ENCODE measurements at places on chromosomes 5 and 9. TPM values are rescaled to one million over a fixed set of nuclear protein-coding genes. Genes with fewer than 3 reads are reported as not detected.

- DNase-seq: no peak
These were observed 51.4 kb downstream of the COL23A1 start for GRCh38 chr5:178538741-178539229.

- DNase-seq: no peak
These were observed 22.4 kb upstream of the DIRAS2 start for GRCh38 chr9:90665072-90665471.

DNA sequence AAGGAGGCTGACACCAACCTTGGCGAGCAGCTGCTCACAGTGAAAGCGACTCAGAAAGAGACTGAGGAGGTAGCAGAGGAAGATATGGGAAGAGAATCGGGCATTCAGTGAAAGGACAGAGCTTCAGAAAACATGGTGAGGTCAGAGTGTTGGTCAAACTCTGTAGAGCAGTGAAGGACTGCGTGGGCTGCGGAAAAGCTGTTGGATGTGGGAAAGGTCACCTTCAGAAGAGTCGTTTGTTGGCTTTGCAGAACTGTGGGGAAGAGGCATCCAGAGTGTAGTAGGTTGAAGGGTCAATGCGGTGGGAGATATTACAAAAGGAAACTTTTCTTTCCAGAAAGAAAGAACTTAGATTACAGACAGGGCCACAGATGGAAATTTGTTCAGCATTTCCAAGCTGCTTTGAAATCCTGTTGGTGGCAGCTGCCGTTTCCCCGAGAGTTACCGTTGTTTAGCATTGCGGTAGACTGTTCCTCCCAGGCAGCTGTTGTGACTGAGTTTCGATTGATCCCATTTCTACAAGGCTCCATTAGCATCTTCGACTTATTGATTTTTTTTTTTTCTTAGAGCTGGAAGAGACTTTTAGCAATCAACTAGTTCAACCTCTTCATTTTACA is 58.3 kb upstream of the AFAP1L1 start:
- DNase-seq: no peak

DNA sequence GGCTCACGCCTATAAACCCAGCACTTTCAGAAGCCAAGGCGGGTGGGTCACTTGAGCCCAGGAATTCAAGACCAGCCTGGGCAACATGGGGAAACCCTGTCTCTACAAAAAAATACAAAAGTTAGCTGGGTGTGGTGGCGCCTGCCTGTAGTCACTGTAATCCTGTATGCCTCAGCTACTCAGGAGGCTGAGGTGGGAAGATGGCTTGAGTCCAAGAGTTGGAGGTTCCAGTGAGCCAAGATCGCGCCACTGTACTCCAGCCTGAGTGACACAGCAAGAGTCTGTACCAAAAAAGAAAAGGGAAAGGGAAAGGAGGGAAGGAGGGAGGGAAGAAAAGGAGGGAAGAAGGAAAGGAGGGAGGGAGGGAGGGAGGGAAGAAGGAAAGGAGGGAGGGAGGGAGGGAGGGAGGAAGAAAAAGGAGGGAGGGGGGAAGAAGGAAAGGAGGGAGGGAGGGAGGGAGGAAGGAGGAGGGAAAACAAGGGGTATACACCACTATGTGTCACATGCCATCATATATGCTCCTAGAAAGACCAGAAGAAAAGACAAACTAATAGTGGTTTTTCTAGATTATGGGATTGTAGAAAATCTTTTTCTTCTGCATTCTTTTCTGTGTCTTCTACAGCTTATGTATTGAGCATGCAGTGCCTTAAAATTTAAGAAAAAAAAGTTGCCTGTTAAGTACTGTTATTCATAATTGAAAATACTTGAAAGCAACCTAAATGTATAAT is 240.1 kb downstream of the DENND1A start:
- no peak for DNase-seq

DNA sequence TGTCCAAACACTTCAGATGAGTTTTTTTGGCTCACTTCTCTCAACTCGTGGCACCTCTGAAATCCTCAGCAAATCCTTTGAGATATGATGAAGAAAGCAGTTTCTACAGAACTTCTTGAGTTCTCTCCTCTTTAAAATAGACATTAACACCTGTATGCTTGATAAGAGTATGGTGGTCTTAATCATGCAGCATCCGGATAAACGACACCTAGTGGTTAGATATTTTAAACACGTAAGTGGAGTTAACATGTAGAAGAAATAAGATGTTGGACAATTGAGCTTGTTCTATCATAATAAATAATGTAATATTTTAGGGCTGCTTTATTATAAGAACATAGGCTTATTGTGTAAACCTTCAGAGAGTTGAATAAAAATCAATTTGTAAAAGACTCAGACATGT is 324.8 kb downstream of the CYLC2 start:
- no peak for DNase-seq

GRCh38 chr9:110104261-110104809 is 103.6 kb downstream of the C9orf152 start:
- no peak for DNase-seq

DNA sequence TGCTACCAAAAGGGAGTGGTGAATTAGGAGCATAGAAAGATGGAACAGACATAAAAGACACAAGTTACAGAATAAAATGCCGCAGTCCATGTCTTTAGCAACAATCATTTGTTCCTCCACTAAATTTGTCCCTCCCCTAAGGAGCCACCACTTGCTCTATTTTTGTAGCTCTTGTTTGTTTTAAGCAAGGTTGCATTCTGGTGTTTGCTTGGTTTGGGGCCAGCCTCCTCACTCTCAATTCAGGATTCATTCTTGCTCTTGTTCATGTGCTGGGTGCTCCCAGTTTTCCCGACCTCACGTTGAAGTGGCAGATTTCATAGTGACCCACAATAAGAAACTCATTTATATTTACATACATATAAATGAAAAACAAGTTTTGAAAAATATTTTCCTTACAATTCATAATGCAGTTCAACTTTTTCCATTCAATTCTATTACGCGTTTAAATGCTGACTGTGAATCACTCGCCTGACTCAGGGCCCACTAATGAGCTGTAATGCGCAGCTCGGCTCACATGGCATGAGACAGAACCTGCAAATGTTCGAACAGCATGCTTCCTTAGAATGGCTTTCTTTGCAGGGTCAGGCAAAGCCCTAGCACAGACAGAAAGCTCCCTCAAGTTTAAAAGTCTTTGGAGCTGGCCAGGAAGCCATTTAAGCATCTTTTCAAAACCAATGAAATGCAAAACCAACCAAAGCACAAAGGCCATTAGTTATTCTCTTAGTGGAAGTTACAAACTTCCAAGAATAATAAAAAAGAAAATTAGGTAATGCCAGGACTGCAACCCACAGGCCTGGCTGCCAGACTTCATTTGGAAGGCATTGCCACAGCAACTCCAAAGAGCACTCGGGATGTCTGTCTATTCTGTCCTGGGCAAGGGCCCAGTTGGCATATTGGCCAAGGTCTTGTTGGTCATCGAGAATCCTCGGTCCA is 41.7 kb downstream of the RETREG1 start:
- no peak for DNase-seq

- no peak for DNase-seq
These were observed 177.9 kb downstream of the COX7C start for GRCh38 chr5:86795659-86796058.

GRCh38 chr5:84306601-84307000 is 78.1 kb downstream of the EDIL3 start:
- DNase-seq: no peak

GRCh38 chr5:35026941-35027340 is 20.8 kb downstream of the AGXT2 start:
- DNase-seq: no peak

- DNase-seq: no peak
These were observed 73.9 kb downstream of the ADAMTS2 start for GRCh38 chr5:179271428-179271734.

DNA sequence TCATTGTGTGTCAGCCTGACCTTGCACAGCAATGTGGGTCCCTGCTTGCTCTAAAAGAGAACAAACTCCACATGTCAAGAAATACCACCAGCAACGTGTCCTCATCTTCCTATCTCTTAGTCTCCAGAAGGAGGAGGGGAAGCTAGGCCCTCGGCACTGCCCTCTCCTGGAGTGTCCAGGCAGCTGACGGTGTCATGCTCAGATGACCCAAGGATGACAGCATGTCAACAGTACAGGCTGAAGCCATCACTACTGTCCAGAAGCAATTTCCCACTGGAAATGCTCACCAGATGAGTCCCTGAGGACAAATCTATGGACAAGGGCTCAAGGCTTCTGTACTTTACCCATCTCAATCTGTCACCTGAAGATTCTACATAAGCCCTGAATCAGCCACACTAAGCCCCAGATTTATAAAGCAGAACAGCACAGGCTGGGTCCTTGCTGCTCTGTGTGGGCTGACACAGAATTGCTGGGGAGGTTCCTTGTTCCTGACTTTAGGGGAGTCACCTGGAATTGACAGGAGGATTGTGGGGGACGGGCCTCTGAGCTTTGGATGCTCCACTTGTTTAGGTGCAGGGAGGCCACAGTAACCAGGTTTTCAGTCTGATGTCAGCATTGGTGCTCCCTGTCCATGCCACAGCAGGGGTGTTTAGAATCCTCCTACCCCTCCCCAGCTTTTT is 210.2 kb downstream of the DAB2IP start:
- no peak for DNase-seq

- DNase-seq: no peak
These were observed 1.8 kb downstream of the TXN start for GRCh38 chr9:110254500-110254899.

DNA sequence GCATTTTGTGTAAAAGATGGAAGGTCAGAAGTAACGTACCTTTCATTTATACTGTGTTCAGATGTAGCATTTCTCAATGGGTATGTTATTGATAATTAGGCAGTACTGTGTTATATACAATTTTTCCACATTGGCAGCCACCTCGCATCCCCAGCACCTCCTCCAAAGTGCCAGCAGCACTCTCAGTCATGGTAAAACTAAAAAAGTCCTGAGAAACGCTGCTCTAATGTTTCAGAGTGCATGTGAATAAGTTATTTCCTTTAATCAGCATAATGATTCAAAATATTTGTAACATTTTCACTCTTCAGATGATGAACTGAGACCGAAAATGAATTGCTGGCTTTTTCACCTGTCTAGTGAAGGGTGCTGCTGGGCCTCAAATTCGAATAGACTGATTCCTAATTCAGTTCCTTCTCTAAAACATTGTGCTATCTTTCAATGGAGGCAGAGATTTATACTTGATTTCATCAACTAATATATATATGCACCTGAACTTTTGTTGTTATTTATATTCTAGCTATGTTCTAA is 79.9 kb upstream of the ANKRD55 start:
- DNase-seq: no peak

- no peak for DNase-seq
These were observed 43.6 kb upstream of the TRAF1 start for GRCh38 chr9:120970244-120970643.

DNA sequence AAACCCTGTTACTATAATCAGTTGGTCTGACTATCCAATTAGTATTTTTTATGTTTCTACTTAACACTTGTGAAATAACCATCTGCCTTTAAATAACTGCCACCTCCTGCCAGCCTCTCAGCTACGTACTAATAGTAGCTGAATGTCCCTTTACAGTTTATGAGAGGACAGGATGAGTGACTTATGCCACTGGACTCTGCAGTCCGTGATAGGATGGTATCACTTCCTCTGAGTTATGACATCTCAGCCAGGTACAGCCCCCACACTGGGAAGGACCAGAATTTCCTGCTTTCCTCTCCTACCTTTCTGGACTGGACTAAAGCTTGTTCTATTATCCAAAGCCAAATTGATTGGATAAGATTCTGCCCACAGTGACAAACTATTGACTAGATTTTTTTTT is 102.9 kb downstream of the ZFAND5 start:
- DNase-seq: no peak

ARHGEF28 gene
- 53.2 TPM for polyA plus RNA-seq

TIMD4 gene
- 0.41 TPM for polyA plus RNA-seq

AKNA gene
- polyA plus RNA-seq: 10.5 TPM

PCDHB2 gene
- 3.8 TPM for polyA plus RNA-seq

TSLP gene
- polyA plus RNA-seq: 0.42 TPM

SLC25A2 gene
- polyA plus RNA-seq: not detected

TSSK1B gene
- polyA plus RNA-seq: not detected

BTNL3 gene
- polyA plus RNA-seq: 0.43 TPM
